Sciatic nerve (tissue), 2 donors: ENCODE measurements at places on chromosomes 11 and 22. TPM values are rescaled to one million over a fixed set of nuclear protein-coding genes. Genes with fewer than 3 reads are reported as not detected.

DNA sequence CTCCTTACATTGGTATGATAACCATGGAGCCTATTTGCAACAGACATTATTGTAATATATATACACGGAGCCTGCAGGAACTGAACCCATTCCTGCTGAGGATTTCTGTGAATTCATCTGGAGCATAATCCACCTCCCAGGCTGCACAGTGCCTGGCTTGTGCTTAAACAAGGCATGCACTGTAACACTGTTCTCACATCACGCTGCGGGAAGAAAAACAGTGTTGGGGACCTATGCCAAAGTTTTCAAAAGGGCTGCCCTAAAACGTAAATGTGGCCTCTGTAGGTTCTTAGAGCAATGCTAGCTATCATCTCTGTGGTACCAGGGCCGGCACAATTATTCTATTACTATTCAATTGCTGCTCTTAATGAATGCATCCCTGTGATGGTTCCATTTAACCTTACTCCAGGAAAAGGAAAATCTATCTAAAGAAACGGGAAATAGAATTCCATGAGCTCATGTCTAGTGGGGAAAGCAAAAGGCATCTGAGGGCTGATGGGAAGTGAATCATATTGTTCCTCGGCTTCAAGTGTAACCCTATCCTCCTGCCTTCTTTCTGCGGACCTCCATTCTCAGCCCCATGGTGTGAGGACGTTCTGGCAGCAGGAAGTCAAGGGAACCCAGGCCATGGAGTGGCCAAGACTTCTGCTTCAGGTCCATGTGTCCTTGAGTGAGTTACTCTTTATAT, 525.5 kb downstream of the SOX6 start:
- no peak for DNase-seq

DNA sequence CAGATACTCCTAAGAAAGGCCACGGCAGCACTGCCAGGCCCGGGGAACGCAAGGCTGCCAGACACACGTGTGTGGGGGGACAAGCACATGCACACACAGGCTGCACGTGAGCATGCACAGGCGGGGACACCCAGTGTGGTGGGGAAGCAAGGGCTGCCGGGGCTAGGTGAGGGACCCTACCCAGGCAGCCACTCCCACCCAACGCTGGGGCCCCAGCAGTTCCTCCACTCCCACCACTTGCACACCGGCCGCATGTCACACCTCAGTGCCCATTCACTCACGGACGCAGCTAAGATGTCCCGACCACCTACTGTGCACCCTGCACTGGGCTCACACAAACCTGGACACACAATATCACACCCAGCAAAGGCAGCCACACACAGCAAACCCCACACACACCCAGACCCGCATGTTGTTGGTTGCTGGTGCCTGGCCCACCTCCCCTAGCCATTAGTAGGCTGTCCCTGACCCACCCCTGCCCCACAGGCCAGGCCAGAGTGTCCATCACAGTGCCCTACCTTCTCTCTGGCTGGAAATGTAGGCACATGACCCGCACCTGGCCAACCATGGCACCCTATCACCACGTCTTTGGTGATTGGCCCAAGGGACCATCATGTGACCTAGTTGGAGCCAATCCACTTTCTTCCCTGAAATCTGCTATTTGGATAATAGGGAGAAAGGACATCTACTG, 8.8 kb downstream of the SSTR3 start:
- peak; percentile 50 for DNase-seq

DNA sequence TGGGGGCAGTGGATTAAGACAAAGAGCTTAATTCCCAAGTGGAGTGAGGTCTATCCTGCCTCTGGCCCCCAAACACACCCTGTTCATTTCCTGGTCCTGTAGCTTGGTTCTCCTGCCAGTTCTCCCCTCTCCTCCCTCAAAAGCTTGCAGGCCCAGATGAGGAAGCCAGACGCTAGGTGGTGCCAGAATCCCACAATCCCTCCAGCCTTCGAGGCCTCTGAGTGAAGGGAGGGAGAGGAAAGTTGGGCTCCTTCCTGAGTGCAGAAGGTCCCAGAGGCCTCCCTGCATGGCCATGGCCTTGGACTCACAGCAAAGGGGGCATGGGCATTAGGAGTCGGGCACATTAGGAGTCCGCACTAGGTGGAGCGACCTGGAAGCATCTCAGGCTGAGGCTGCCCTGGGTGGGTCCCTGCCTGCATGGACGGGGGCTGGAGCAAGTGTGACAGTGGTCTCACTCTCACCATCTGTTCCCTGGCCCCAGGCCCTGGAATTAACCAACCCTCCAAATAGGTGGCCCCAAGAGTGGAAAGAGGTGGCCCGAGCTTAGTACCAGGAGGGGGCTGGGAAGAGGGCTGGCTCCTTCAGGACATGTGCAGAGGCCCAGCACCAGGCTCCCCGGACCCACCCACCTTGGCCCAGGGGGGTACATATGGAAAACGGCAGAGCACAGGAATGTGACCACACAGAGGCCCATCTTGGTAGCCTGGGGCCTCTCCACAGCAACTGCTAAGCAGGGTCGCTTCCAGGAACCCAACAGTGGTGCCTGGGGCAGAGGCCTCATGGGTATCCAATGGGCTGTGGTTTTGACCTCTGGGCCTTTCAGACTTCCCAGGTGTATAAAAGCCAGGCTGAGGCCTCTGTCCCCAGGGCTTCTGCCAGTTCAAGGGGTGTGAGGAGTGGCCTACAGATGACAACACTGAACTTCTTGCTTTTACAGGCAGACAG, 5.2 kb downstream of the FXYD2 start:
- DNase-seq, result no peak

DNA sequence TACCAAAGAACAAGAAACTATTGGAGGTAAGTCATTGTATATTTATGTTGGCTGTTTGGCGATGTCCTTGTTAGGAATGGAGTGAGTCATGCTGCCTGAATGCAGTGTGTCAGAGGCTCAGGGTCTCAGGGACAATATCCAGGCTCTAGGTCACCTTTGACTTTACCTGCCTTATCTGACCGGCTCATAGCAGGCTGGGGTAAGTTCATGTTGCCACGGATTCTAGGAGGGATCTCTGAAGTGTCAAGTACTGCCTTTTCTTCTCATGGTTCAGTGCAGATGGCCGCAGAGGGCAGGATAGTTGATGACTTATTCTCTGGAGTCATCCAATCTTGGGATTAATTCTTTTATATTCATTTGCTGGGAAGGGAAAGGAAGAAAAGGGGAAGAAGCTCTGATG, 53.2 kb downstream of the SPON1 start:
- no peak for DNase-seq

DNA sequence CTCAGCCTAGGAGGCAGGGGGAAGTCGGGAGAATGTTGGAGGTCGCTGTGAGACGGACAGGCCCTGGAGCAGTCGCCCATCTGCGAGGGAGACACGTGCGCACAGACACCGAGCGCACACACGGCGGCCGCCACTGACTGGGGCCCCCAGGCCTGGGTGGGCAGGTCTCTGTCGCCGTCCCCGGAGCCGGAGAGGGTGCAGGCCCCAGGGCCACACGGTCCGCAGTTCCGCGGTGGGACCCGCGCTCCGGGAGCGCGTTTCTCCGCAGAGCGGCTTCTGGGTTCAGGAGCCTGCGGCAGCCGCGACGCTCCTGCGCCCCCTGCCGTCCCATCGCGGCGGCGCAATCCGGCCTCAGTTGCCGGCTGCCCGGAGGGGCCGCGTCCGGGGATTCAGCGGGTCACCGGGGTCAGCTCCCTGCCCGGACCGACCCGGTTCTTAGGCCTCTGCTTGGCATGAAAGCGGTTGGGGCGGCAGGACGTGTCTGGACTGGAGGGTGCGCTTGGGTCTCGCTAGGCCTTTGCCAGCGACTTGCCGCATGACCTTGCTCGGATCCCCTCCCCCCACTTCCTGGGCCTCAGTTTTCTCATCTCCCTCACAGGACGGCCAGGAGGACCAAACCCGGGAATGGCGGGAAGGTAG, 31.2 kb downstream of the PDE2A start:
- peak; percentile 79 for DNase-seq

GRCh38 chr22:37190262-37190780, 2.3 kb upstream of the C1QTNF6 start:
- no peak for DNase-seq

DNA sequence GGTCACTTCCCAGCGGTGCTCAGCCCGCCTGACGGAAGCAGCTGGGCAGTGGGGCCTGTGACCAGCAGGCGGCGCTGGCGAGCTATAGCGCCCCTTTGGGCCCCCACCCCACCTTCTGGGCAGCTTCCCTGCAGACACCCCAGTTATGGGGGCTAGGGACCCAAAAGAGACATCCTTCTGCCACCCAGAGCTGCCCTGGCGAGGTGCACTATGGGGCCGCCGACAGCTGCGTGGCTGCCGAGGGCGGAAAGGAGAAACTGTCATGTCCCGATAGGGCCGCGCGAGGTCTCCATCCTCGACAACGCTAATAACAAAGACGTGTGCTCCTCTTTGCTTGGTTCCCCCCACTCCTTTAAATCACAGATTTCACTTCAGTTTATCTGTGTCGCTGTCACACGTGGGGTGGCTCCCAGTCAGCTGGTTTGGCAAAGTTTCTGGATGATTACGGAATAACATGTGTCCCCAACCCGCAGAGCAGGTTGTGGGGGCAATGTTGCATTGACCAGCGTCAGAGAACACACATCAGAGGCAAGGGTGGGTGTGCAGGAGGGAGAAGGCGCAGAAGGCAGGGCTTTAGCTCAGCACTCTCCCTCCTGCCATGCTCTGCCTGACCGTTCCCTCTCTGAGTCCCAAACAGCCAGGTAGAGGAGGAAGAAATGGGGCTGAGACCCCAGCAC, 673 bp upstream of the MYO7A start:
- DNase-seq, result peak; percentile 87

DNA sequence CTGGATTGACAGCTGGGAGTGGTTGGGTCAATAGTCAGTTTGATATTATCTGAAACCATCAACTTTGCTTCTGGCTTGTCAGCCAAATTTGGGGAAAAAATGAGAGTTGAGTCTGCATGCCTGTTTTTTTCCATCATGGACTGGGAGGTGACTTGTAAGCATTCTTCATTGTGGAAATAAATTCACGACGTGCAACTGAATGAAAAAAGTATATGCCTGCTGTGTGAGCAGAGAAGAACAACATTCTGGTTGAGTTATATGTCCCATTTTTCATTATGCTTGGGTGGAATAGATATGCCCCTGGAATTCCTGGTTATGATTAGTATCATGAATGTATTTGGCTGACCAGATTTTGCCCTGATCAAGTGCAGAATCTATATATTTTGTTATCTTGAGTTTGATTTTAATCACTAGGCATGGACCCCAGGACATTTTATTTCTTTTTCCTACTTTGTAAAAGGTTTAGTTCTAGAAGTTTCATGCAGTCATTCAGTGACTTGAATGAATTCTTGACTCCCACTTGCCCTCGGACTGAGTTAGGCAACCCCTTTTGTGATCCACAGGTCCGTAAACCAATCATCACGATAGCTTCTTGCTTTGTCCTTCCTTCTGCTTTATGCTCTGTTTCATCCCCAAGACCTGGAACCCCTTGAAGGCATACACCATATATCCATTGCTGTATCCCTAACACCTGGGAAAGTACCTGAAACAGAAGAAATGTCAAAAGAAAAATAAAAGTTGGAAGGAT, 205.8 kb downstream of the NAV2 start:
- DNase-seq, result no peak

Gene NAT10
- total RNA-seq, result 46.3 TPM

Gene PNPLA5
- not detected for total RNA-seq

Gene GGTLC3
- total RNA-seq, result not detected

Gene CHRM1
- total RNA-seq, result not detected

Gene CBLIF
- total RNA-seq, result not detected
